ENCODE measurements at places on chromosomes 3 and 15.

DNA sequence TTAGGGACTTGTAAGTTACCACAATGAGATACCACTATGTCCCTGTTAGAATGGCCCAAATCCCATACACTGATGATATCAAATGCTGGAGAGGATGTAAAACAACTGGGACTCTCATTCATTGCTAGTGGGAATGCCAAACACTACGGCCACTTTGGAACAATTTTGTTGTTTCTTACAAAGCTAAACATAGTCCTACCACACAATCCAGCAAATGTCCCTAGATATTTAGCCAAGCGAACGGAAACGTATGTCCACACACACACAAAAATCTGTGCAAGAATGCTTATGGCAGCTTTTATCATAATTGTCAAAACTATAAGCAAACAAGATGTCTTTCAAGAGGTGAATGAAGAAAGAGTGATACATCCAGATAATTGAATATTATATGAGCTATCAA, 271.2 kb downstream of the CD47 start:
- DNase-seq: no peak

DNA sequence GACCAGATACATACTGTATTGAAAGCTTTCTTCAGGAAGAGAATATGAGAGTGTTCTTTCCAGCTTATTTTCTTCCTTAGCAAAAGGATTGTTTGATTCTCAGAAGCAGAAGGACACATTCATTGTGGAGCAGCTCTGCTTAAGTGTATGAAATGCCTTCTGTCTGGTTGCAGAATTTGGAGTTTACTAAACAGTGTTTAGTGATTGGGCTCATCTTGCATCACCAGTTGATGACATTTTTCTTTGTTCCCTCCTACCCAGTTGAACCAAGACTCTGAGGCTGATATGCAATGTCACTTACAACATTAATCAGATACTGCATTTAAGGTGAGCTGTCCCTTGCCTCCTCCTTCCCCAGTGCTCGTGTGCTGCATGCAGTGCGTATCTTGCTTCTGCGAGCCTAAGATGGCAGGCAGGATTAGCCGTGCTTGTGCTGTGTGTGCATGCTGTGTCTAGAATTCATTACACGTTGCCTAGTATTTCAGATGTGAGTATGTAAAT, 18.4 kb downstream of the ZBTB38 start:
- DNase-seq: no peak

DNA sequence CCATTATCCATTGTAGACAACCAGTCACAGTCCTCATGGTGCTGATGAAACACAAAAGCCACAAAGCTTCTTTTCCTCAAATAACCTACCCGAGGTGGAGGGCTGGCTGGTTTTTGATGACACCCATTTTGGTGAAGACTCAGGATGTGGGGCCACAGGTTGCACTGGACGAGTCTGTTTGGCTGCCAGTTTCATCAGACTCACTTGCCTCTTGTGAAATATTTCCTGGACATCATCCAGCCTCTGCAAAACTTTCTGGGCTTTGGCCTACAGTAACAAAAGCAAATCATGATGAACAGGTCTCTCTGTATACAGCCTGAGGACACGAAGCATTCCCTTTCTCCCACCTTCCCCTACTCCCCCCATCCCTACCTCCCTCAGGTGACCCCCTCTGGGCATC, 42.2 kb downstream of the B3GNT5 start:
- DNase-seq: no peak

GRCh38 chr3:128335621-128336296, 130.9 kb downstream of the DNAJB8 start:
- no peak for DNase-seq

- no peak for DNase-seq
These were observed 175.1 kb downstream of the NFKBIZ start for GRCh38 chr3:102024270-102024904.

DNA sequence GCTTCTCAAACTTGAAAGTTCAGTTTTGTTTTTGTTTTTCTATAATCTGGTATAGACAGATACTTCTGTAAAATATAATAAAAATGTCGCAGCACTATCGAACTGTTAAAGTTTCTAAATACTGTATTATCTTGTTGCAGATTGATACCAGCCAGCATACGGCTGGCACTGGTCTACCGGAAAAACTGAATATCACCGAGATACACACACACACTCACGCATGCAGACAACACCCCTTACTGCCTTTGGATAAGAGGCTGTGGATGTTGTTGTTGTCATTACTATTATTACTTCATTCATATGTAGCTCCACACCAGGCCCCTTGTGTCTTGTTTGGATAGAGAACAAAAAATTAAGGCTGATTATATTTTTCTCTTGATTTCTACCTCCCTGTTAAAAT, 32.4 kb downstream of the MAP6D1 start:
- no peak for DNase-seq

GRCh38 chr15:35126236-35126635, 41.1 kb upstream of the NANOGP8 start:
- no peak for DNase-seq

DNA sequence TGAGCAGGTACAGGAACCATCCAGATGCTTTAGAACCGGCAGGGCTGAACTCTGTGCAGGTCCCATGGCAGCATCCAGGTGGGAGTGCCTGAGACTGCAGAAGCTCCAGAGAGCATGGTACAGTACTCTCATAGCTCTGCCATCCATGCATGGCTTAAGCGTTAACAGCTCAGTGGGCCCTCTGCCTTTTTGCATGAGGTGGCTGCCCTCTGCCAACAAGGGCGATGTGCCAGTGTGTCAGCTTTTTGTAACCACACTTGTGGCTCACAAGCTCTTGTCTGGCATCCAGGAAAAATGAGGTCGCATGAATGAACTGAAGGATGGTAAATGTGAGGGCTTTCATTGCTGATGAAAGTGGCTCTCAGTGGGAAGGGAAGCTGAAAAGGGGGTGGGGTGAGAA, 950.1 kb downstream of the DIPK2A start:
- DNase-seq: no peak

DNA sequence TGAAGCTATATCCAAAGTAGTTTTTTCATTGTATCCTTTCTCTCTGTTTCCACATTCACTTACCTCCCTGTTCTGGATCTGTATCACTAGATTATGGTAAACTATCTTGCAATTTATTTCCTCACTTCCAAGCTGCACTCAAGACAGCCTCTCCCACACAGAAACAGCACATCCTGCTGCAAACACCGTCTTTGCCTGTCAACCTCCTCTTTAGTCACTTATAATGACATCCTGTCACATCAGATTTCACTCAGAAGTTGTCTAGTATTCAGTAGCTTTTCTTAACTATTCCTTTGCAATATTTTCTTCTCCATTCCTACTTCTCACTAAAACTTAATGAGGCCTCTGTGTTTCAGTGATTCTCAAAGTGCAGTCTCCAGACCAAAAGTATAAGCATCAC, 490.8 kb downstream of the IGSF11 start:
- no peak for DNase-seq

GRCh38 chr15:48682942-48683651, 37.6 kb upstream of the FBN1 start:
- no peak for DNase-seq

DNA sequence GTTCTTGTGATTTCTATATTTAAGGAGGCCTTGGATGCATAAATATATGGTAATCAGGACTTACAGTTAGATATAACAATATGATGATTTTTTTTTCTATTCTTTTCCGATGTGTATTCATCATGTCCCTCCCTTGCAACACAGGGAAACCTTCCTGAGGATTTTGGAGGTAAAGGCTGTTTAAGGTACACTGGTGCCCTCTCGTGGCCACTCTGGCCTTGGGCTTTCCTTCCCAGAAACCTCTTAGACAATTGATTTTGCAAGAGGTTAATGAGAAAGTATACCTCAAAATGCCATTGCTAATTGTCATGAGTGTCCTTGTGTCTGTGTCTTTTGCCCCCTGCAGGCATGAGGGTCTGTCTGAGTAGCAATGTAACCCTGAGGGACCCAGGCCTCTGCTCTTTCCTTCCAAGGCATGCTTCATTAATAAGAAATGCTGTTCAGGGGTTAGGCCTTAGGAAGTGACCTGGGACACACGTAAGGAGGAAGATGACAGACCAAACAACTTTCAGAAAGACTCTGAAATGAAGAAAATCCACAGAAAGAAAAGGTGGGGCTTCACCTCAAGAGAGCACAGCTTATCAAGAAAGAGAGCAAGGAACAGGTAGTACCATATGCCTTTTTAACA, 70.3 kb upstream of the PPP2R3A start:
- peak; percentile 31 for DNase-seq

DNA sequence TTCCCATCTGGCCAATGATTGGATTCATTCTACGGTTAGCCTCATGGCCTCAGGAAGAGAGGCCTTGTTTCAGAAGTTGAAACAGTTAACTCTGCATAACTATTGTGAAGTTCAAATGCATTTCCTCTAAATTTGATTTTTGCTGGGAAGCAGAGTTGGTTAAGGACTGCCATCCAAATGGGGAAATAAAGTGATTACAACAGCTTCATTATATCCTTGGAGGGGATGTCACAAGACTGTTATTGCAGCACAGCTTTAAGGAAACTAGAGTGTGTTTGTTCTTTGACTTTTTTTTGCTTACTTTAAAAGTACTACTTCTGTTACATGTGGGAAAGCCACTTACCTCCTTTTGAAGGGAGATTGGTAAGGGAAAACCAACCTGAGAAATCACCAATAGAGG, 164.8 kb downstream of the AKAP13 start:
- DNase-seq: no peak

DNA sequence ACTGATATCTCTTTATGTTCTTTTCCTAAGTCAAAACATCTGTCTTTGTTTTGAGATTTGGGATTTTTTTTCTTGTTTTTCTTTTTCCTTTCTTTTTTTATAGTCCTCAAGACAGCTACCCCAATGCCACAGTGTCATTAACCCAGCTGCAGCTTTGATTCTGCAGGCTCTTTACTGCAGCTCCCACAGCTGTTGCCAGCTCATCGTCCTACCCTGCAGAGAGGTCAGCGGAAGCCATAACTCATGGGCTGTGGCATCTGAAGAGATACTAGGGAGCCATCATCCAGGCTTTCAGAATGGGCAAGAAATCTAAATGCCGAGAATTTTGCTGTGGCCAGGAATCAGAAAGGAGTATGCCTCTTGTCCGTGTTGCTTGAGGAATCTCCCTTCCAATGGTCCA, 44.3 kb upstream of the SLC24A5 start:
- no peak for DNase-seq

GRCh38 chr15:85488997-85489396, 108.6 kb downstream of the AKAP13 start:
- DNase-seq: no peak

DNA sequence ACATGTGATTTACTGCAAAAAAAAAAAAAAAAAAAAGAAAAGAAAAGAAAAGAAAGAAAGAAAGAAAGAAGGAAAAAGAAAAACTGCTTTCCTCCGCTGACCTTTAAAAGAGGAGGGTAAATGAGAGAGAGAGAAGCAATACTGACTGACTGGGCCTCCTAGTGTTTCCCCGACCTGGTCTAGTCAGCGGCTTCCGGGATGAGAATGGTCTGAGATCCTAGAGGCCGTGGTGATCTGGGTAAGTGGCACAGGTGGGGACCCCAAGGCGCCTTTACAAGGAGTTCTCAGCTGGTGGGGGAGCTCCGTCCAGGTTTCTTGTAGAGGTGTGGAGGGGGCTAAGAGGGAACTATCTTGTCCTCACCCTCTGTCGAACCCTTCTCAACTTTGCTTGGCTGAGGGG, 223.1 kb downstream of the MEIS2 start:
- DNase-seq: no peak

DNA sequence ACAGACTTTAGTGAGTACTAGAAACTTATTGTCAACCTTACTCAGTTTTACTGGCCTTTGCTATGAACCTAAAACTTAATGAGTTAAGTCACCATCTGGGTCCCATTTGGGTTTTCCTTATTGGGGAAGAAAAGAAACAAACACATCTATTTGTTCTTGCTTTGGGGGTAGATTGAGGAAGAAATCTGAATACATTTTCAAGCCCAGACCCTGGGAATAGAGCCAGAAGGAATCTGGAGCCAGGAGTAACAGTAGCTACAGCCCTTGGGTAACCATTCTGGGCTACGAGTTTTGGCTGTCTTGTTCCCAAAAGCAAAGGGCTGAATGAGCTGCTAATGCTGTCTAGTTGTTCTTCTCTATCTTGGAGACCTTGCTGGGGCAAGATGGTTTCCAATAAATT, 16.5 kb downstream of the SLC12A1 start:
- no peak for DNase-seq

GRCh38 chr3:117238806-117239205, 529.2 kb downstream of the TUSC7 start:
- DNase-seq: no peak

GRCh38 chr15:70159713-70160009, 61.9 kb upstream of the TLE3 start:
- no peak for DNase-seq

DNA sequence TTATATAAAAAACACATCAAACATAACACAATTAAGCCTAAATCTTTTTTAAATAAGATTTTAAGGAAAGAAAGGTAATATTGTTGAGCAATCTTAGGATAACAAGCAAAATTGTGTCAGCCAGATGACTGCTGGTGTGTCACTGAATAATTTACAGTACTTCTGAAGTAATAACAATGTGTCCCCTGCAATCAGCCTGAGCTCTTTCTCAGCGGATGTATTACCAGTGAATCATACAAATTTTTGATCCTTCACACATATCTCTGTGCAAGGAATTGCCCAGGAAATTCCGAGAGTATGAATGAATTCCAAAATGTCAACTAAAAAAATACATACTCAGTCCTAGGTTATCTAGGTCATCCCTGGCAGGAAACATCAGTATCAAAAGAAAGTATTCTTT, 76.6 kb upstream of the PTX3 start:
- DNase-seq: peak; percentile 53

DNA sequence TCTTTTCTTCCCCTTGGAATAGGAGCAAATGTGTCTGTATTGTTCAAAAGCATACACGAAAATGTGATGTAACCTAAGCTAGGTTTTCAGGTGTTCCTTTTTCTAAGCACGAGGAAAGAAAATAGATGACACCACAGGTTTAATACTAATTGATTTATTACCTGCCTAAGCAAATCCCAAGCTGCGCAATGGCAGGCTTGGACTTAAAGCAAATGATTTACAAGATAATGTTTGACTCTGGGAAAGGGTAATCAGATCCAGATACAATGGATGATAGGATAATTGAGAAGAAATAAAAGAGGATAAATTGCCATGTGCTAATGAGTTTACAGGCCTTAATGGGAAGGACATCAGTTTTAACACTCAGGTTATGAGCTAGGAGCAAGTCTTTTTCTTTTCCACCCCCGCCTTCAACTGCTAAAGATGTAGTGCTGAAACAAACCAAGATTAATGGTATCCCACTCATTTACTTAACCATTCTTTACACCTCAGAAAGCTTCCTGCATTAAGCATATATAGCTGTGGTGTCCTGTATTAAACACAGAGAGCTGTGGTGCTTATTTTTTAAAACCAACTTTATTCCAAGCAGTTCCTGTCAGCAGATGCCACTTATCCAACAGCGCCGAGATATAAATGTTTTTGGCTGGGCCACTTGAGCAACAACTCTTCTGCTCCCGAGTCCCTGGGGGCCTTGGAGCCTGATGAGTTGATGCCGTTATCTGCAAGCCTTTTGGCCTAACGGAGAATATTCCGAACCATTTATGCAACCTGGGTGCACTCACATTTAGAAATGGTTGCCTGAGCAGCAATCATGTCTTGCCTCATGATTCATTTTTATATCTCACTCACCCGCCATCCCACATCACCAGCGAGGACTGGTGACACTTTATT, 205.5 kb downstream of the MECOM start:
- DNase-seq: no peak

GRCh38 chr15:85584872-85585271, 204.5 kb downstream of the AKAP13 start:
- no peak for DNase-seq

All from AG04449 (cell line).